ENCODE measurements at places on chromosomes 11 and 22.

GRCh38 chr22:31647066-31647465, 14.9 kb downstream of the PISD start:
- DNase-seq: no peak

DNA sequence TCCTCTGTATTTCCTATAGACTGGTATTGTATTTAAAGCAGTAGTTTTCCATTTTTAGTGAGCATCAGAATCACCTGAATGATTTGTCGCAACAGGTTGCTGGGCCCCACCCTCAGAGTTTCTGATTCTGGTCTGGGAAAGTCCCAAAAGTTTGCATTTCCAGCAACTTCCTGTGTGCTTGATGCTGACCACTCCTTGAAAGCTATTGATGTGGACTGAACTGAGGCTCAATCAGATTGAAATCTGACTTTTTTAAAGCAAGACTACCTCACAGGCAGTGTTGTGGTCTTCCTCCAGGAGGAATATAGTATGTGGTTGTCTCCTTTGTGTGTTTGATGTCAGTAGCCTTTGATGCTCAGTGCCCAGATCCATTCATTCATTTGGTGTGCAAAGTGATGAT, 17.2 kb upstream of the MPZL2 start:
- DNase-seq: no peak

DNA sequence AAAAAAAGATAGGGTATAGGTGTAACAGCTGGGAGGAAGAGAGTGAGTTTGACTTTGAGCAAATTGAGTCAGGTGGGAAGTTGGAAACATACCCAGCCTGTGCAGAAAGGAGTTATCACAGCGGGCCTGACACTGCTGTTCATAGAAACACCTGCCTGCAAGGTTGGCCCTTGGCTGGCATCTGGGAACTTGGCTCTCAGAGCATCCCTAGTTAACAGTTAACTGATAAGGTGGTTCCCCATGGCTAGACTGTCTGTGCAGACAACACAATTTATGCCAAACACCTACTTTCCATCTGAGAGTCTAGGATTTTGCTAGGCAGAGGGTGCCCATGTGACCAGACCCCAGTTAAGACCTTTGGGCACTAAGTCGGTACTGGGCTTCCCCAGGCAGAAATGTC, 31.4 kb downstream of the ADAMTS8 start:
- DNase-seq: no peak

DNA sequence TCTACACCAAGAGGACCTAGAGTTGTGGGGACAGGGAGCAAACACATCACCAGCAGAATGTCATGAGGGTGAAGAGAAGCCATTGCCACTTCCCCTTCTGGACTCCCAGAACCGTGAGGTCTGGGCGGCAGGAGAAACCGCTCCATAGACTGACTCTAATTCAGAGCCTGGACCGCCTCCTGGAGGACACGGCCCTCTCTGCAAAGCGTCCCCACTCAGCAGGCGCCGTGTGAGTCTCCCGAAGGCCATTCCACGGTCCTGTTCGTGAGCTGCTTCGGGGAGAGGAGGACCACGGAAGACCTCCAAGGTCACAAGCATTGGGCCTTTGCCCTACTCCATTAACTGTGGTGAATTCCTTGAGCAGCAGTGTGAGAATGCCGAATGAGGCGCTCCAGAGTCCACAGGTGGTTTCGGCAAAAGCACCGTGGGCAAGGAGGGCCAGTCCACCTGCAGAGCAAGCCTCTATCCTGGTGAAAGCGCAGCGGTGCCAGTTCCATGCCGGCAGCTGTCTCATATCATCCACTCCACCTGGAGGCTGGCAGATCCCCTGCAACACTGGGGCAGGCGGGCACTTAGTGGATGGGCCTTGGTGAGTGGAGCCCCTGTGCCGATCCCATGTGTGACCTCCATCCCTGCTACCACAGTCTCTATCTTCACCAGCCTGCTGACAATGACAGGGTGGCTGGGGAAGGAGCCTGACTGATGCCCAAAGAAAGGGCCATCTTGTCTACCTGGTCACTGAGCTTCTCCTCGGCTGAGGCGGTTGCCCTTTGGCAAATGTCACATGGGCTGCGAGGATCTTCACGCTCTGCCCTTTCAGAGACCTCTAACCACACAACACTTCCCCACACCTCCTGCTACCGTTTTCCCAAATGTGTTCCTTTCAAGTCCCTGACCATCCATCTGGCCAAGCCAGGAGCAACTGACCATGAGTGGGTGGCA, 7.5 kb downstream of the C11orf21 start:
- DNase-seq: no peak

DNA sequence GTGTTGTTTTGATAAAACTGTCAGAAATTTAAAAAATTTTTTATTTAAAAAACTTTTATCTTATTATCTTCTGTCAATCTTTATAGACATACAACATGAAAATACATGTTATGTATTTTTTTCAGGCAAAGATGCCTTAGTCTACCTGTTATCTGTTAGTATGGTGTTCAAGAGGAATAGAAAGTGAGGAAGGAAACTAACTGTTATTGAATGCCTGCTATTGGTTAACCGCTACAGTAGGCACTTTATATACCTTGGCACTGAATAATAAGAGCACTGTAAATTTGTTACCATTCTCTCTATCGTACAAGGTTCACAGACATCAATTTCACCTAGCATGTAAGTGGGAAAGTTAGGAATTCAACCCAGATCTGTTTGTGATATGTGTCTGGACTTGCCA, 272.1 kb upstream of the CCDC90B start:
- no peak for DNase-seq

- no peak for DNase-seq
Observed at GRCh38 chr22:49322861-49323622, 504.6 kb downstream of the BRD1 start.

DNA sequence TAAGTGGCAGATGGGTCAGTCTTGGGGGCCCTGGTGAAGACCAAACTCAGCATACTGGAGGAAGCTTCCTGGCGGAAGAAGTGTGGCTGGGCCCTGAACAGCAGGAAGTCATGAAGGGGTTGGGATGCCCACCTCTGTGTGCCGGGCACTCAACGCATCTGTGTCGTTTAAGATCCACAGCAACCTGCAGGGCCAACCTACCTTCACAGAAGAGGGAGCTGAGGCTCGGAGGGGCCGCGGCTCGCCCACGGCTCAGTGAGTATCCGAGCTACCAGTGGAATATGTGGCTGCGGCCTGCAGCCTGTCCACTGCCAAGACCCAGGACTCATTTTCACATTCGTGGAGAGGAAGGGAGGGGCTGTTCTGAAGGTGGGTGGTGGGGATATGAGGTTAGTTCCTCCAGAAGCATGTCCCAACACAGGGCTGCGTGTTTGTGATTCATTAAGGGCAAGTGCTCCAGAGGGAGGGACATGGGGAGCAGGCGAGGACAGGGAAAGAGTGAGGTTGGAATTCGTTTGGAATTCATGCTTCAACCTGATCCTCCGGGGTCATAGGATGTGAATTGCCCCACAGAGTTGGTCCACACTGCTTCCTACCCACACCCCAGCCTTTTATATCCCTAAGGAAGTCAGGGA, 99.6 kb downstream of the MPPED1 start:
- DNase-seq: no peak

DNA sequence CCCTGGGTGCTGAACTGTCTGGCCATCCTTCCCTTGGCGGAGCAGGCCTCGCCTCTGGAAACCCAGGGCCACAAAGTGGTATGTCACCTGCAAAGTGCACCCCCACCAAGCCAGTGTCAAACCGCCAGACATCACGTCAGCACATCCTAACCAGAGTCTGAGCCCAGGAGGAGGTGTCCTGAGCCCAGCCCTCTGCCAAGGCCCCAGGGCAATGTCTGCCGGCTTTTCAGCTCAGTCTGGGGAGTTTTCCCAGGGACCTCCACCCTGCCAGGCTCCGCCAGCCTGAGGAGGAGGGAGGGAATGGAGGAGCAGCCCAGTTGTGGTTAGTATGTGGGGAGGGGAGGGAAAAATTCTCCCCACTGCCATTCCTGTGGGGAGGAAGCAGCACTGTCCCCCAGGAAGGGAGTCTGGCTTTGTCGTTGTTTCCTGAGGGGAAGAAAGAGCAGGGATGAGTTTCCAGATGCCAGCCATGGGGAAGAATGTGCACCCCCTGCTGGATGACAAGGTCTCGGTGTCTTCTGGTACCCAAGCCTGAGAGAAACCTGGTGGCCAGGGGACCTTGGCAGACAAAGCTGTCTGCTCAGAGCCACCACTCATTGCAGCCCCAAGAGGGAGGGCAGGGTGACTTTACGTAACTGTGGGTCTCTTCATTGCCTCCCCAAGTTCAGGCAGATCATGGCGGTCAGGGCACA, 81.4 kb upstream of the CD82 start:
- DNase-seq: no peak

GRCh38 chr22:38162881-38163843, 18.5 kb downstream of the PLA2G6 start:
- no peak for DNase-seq

DNA sequence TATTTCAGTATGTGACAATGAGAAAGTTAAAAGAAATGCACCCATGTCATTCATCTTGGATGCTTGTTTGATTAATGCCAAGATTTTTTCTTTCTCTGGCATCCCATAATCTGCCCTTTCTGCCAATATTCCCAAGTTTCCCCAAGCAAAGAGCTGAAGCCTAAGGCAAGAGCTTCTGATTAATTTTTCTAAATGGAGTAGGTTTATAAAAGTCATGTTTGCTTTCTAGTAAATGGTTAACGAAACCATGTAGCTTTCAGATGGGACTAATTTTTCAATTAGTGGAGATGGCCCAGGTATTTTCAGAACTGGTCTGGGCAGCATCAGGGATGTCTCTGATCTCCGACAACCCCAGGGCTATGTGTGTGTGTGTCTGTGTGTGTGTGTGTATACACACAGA, 55.3 kb downstream of the LRRC4C start:
- no peak for DNase-seq

- no peak for DNase-seq
Observed at GRCh38 chr11:121235057-121235456, 57.5 kb upstream of the SC5D start.

- no peak for DNase-seq
Observed at GRCh38 chr11:64379817-64380709, 21.1 kb downstream of the RPS6KA4 start.

DNA sequence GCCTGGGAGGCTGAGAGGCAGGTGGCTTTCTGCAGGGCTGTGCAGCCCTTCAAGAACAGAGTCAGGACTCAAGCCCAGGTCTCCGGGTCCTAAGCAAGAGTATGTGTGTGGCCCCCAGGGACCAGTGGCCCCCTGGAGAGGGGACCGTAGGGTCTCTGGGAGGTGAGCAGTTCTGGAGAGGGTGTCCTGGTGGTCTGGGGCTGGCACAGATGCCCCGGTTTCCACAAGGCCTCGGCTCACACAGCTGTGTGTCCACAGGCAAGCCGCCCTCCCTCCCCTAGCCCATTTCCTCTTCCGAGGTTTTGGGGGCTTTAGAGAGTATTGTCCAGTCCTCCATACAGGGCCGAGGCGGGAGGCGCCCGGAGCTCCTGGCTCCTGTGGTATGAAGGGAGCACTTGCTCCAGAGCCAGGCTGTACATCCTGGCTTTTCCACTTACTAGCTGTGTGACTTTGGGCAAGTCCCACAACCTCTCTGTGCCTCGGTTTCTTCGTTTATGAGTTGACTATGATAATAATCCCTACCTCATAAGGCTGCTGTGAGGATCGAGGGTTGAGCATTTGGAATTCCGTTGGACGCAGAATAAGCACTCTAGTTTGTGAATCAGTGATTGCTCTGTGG, 3.4 kb upstream of the RPS19BP1 start:
- no peak for DNase-seq

- no peak for DNase-seq
Observed at GRCh38 chr11:102791271-102792036, 6.5 kb downstream of the MMP1 start.

DNA sequence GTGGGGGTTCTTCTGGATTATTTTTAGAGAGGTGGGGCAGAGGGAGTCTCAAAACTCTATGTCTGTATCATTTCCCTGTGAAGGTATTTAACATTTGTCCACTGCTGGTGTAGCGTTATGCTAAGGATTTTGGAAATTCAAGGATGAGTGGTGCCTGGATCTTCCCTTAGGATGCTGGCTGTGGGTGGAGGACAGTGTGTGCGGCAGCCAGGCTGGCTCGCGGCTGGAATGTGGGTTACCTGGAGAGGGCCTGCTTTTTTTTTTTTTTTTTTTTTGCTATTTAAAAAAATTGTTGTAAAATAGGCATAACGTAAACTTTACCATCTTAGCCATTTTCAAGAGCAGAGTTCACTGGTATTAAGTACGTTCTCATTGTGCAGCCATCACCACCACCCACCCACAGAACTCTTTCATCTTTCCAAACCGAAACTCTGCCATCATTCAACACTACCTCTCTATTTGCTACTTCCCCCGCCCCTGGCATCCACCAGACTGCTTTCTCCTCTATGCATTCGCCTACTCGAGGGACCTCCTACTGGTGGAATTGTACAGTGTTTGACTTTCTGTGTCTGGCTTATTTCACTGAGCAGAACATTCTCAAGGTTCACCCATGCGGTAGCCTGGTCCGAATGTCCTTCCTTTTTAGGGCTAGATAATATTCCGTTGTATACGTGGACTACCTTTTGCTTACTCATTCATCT, 67.1 kb downstream of the PARVB start:
- no peak for DNase-seq

DNA sequence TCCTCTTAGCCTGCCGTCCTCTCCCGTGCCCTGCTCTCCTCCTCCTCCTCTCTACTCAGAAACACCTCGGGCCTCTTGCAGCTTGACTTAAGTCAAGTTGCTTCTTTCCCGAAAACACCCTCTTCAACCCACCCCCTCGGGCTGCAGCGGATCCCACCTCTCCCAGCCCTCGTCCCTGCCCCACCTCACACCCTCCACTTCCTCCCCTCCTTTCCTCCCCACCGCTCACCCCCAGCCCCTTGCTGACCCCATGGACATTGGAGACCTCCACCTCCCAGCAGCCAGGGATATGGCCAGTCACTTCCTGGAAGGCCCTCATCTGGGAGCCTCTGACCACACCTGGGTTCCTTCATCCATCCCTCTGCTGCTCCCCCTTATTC, 8.5 kb upstream of the CYTH4 start:
- DNase-seq: no peak
